ENCODE measurements at places on chromosomes 3 and 15.
A peak's percentile ranks its signal among the peaks of the same experiment; 100 is the strongest.

GRCh38 chr15:69734699-69735098 lies 282.1 kb downstream of the RPLP1 start:
- DNase-seq = no peak

DNA sequence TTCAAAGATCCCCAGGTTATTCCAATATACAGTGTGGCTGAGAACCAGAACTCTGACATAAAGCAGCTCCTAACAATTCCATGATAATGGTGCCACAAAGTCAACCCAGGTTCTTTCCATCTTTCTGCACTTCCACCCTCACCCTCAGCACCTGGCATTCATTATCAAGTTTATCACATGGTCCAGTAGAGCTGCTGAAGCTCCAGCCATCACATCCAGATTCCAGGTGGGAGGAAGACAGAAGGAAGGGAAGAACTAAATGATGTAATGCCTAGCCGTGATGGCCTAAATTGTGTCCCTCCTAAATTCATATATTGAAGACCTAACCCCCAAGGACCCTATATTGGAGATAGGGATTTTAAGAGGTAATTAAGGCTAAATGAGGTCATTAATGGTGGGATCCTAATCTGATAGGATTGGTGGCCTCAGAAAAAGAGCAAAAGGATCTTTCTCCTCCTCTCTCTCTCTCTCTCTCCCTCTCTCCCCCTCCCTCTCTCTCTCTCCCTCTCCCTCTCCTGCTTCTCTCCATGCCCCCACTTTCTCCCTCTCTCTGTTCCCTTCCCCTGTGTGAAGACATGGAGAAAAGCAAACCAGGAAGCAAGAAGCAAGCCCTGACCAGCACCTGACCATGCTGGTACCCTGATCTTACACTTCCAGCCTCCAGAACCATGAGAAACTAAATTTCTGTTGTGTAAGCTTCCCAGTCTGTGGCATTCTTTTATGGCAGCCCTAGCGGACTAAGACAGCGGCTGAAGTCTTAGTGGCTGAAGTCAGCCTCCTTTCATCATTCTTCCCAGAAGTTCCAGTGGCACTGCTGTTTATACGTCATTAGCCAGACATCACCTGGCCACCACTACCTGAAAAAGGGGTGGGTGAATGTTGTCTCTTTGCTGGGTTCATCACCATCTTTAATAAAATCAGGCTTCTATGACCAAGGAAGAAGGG lies 369.7 kb upstream of the PROK2 start:
- no peak for DNase-seq

- no peak for DNase-seq
These were observed 318.2 kb upstream of the KCNH8 start for GRCh38 chr3:18830087-18830486.

DNA sequence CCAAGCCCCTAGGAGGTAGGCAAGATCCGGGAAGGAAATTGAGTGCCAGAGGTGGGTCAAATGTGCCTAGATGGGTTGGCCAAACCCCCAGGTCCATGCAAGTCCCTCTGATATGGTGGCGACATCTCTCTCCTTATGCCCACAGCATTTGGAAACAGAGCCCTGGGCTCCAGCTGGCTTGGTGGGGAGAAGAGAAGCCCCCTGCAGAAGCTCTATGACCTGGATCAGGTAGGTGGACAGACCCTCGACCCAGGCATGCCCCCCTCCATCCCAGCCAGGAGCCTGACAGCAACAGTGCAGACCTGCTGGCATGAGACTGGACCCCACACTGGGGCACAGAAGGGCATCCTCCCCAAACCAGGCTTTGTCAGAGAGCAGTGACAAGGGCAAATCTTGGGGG lies 12.2 kb downstream of the CHST13 start:
- no peak for DNase-seq

GRCh38 chr3:79558943-79559342 lies 208.9 kb downstream of the ROBO1 start:
- no peak for DNase-seq

DNA sequence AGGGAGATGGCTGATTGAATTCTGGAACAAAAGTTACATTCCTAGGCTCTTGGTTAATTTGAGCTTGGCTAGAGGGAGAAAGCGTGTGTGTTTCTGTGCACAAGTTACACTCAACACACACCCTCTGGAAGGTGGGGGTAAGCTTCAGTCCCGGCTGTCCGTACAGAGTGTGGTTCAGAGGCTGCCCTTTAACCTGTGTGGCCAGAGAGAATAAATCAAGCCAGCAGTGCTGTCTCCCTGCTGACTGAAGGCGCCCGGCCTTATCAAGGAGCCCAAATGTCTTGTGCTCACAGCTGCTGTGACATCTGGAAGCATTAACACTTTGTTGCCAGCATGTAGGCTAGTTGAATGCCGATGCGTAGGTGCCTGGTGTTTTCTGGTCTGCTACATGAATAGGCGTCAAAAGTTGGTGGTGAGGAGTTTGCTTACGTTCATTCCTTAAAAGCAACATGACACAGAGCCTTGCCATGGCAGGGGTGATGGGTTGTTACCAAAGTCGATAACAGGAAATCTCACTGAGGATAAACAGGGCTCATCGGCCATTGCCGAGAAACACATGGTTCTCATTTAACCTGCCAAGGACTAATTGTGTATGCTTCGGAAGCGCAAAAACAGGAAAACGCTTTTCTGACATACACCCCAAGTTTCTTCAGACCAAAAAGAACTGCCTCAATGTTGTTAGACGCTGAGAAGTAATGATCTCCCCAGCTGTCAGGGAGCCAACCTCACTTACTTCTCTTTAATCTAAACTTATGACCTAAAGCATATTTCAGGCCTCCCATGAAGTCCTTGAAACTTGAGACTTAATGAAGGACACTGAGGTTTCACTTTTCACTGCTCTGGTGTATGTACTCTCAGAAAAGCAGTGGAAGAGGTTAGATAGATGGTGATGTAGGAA lies 95.8 kb upstream of the CTDSPL start:
- no peak for DNase-seq

GRCh38 chr15:72838311-72838731 lies 54.8 kb upstream of the ADPGK start:
- no peak for DNase-seq

- peak; percentile 31 for DNase-seq
These were observed 57.1 kb upstream of the POU1F1 start for GRCh38 chr3:87333393-87333892.
